ENCODE measurements at places on chromosomes 5 and 9.

GRCh38 chr5:14864181-14864812, 7.3 kb downstream of the ANKH start:
- no peak for DNase-seq

DNA sequence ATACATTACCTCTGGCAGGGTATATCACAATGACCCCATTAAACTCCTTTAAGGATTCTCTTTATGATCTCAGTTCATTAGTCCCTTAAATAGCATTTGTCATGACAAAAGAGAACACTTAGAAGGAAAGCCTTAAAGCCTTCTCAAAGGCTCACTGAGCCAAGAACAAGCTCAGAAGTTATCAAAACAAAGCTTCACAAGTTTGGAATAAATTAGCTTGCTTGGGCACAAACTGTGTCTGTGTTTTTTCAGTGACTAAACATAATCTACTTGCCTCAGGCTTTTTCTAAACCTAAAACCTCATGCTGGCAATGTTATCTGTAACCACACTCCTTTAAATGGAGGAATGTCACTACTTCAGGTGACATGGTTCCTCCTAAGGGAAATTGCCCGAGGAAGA, 1114.9 kb upstream of the C9orf72 start:
- DNase-seq, result no peak

DNA sequence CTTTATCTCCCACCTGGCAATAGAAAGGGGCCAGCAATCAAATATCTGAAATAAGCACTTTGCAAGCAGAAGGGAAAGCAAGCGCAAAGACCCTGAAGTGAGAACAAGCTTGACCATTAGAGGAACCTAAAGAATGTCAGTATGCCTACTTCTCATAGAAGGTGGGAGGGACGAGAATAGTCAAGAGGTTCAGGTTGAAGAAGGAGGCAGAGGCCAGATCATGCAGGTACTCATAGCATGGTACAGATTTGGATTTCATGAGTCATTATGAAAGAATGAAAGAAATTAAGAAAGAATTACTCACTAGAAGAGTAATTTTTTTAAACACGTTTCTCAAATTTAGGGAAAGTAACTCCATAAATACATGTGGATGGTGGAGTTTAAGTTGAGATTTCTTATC, 33.7 kb downstream of the MCTP1 start:
- DNase-seq, result no peak

DNA sequence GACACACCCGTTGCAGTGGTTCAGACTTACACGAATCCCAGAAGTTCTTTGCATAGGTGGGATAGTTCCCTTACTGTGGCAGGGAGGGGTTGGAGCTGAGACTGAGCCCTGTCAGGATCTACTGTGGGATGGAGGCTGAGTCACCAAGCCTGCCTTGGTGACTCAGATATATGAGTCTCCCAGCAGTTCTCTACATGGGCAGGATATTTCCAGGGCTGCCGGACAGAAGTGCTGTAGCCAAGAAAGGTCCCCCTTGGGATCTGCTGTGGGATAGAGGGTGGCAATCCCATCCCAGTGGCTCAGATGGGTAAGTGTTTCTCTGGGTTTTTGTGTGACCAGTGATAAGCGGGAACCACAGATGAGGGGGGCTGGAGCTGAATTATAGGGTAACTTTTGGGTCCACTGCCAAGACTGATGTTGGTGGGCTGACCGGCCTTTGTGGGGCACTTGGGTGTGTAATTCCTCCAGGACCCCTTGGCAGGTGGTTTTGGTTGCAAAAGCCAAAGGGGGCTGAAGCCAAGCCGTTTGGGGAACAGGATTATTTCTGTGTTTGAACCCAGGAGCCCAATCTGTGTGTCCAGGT, 18.7 kb downstream of the XRCC4 start:
- no peak for DNase-seq

GRCh38 chr5:142926549-142926948, 156.4 kb downstream of the ARHGAP26 start:
- DNase-seq, result no peak

DNA sequence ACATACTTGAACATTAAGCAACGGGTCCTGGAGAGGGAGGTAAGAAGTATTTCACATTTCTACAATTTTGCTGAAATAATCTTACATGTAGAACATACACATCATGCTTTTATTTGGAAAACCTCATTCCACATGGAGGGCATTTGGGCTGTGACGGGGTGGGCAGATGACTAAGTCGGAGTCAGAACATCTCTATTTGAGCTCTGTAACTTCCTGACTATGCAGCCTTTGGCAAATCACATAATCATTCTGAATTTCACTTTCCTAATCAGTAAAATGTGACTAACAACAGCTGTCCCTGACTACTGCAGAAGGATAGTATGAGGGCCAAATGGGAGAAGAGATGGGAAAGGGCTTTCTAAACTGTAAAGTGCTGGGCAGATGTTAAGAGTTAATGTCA, 17.1 kb upstream of the IL6ST start:
- DNase-seq, result no peak

GRCh38 chr5:67043796-67044511, 152.6 kb downstream of the CD180 start:
- DNase-seq, result no peak

GRCh38 chr5:74500110-74500917, 140.2 kb downstream of the ENC1 start:
- no peak for DNase-seq

GRCh38 chr9:113738496-113738892, 137.6 kb upstream of the ZNF618 start:
- DNase-seq, result no peak

GRCh38 chr5:30908356-30908755, 285.1 kb upstream of the CDH6 start:
- DNase-seq, result no peak

DNA sequence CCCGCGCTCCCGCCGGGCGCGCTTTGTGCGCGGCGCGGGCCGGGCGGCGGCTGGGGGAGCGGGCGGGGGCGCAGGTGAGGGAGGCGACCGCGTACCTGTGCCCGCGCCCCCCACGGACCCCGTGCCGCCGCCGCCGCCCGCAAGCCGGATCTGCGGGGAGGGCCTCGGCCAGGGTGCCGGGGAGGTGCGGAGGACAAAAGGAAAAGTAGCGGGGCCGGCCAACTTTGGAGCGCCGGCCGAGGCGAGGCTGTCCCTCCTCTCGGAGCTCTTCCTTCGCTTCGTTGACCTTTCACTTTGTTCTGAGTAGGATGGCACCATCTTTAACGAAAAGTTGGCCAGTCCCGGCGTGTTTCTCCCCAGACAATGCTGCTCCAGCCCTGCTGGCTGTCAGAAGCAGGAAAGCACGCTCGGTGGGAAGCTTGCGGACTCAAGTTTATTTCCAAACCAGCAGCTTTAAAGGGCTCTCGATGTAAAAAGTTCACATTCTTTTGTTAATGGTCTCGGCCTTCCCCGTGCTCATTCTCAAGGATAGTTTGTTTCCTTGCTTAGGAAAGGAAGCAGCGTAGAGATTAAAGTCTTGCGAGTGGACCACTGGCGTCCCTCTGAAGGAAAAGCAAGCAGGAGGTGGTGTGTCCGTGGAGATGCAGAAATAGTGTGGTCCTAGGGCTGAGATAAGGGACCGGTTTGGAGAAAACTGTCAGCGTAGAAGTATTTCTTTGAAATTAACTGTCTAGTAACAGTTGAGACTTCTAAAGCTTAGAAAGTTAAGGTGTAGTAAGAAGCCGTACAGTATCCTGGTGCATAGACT, 639 bp downstream of the EHMT1 start:
- DNase-seq, result peak; percentile 40

DNA sequence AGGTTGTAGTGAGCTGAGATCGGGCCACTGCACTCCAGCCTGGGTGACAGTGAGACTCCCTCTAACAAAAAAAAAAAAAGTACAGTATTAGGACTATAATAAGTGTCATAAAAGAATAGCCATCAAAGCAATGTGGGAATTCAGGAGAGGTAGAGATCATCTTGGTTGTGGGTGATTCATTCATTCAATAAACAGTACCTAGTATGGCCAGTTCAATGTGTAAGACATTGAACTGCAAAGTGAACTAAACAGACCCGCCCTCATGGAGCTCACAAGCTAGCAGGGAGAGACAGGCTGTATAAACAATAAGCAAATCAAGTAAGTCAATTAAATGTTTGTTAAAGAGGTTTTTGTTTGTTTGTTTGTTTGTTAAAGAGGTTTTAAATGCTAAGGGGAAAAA, 146.1 kb upstream of the RANBP3L start:
- DNase-seq, result no peak

DNA sequence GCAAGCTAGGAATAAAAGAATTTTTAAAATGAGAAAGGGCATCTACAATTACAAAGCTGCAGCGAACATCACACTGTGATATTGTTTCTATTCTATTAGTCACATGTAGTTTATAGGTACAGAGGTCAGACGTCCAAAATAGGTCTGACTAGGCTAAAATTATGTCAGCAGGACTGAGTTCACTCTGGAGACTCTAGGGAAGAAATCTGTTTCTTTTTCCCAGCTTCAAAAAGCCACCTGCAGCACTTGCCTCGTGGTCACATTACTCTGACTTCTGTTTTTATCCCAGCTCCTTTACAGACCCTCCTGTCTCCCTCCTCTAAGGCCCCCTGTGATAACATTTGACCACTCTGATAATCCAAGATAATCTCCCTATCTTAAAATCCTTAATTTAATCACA, 5.1 kb upstream of the CKS2 start:
- no peak for DNase-seq

DNA sequence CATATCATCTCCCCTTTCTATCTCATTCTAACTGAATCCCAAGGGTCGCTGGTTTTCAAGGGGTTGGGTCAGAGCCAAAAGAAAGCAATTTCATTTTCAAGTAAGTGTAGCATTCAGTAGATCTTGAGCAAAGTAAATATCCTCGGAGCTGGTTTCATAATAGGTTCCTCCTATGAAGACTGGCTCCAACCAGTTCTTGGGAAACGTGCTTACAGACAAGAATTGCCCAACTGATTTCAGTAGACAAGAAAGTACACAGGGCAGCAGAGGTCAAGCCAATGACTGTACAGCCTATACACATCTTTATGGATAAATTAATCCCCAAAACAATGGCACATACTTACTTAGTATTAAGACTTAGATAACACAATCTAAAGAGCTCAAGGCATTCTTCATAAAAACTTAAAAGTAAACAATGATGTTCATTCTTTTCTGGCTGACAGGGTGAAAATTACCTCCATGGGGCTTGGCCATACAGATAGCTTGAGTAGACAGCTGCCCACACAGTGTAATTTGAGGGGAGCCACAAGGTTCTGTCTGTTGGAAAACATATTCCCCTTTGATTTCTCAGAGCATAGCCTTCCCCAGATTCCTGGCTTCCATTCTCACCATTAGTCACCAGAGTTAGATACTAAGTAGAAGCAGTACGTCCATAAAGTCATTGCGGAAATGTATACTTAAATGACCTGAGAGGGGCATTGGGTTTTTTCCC, 163.9 kb downstream of the ARRDC3 start:
- no peak for DNase-seq

GRCh38 chr5:25858019-25858418, 1180.4 kb downstream of the CDH9 start:
- no peak for DNase-seq

GRCh38 chr9:94804316-94804715, 77.8 kb downstream of the AOPEP start:
- no peak for DNase-seq

GRCh38 chr5:24632353-24632752, 12.4 kb downstream of the CDH10 start:
- DNase-seq, result no peak

DNA sequence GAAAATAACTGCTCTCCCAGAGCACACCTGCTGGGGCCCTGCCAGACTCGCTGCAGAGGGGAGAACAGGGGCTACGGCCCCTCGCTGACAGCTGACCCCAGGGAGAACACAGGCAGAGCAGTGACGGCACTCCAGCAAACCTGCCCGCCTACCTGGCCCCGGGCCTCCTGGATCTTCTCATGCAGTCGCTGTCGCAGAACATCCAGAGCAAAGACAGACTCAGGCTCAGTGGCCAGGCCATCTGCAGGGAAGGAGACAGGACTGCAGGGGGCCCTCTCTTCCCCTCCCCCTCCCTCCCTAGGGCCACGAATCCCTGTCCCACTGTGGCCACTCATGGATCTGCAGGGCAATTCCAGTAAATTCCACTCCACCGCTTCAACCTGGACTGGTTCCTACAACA, 2.4 kb downstream of the SURF6 start:
- no peak for DNase-seq

DNA sequence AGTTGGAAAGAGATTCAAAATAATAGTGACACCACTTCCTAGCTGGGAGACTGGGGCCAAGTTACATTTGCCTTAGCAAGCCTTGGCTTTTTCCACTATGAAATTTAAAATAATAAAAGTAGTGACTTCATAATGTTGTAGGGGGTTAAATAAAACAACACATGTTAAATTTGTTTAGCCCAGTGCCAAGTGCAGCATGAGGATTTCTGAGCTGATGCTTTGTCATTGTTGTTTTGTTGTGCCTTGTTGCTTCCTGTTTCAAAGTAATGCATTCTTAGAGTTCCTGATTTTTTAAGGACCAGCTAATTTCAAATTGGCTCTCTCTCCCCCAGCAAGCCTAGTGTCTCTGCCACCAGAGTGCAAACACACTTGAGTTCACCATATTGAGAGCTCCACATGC, 270.7 kb upstream of the PAPPA start:
- no peak for DNase-seq

GRCh38 chr5:128766406-128766805, 198.9 kb upstream of the SLC27A6 start:
- DNase-seq, result no peak

GRCh38 chr9:105248691-105249090, 4.2 kb downstream of the SLC44A1 start:
- DNase-seq, result no peak

DNA sequence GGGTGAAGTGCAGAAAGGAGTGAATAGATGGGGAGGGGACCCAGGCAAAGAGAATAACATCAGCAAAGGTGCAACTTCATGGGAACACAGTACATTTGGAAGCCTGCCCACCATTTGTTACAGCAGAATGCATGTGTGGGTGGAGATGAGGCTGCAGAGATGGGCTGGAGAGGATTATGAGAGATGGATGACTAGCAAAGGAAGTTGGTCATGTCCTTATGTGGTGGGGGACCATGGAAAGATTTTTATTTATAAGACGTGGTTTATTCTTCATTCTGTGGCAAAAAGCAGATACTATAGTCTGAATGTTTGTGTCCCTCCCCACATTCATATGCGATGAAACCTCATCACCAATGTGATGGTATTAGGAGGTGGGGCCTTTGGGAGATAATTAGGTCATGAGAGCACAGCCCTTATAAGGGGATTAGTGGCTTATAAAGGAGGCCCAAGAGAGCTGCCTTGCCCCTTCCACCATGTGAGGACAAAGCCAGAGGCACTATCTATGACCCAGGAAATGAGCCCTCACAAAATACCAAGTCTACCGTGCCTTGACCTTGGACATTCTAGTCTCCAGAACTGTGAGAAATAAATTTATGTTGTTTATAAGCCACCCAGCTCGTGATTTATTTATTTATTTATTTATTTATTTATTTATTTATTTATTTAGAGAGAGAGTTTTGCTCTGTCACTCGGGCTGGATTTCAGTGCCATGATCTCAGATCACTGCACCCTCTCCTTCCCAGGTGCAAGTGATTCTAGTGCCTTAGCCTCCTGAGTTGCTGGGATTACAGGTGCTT, 483.7 kb downstream of the RAB3C start:
- no peak for DNase-seq

Data from cerebellum (tissue), 4 donors.